ENCODE measurements at places on chromosomes 3 and 15.

DNA sequence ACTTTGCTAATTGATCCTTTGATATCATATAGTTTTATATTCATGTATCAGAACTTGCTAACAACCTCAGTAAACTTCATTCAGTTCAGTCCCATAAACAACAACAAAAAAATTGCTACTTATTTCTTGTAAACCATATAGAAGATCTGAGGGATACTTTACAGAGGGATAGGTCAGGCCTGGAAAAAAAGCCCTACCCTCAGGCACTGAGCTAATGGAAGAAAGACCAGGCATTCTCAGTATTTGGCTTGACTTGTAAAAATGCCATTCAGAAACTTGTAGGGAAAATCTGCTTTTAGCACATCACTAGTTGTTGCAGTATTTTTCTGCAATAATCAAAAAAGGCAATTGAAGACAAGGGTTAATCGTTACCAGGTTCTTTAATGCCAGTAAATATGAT is 33.1 kb downstream of the ARMC8 start:
- DNase-seq = no peak

DNA sequence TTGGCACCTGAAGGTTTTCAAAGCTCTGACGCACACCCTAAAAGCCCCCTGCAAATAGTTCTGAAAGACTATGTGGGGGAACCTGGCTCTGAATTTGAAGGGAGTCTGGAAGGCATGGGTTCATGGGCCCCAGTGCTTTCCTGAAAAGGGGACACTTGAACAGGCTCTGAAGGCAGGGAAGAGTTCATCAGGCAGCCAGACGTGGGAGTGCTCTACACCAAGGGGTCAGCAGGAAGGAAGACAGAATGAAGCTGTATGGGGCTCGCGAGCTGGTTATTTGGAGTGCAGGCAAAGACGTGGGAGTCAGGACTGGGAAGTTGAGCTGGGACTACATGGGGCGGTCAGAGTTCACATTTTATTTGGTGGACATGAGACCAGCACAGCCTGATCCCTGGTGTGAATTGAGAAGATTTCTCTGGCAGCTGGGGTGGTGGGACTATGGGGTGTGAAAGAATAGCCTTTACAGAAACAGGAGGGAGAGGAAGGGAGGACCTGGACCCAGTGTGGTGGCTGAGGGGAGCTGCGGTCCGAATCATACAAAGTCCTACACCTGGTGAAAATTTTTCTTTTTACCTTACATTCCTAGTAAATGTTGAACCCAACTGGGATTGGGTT is 12.6 kb downstream of the ABHD6 start:
- no peak for DNase-seq

DNA sequence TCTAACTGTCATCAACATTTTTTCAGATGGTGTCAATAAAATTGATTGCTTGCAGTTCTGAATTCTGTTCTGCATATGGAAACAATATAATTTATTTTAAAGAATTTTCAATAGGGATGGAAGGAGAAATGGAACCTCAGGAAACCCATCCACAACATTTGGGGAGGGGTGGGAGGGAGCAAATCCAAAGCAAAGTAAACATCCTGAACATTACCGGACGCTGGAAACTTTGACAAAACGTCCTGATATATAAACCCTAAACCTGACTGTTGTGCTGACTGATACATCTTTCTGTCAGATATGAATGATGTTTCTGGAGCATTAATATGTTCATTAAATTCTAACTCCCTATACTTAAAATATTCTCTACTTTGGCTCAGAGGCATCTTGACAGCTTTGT is 479.0 kb downstream of the FOXP1 start:
- DNase-seq = no peak

- no peak for DNase-seq
These were observed 378.2 kb upstream of the ROBO2 start for GRCh38 chr3:76661527-76662250.

GRCh38 chr3:192795021-192795420 is 67.7 kb upstream of the FGF12 start:
- DNase-seq = no peak

- DNase-seq = peak; percentile 98
These were observed at the start of gene EPM2AIP1 for GRCh38 chr3:36992806-36993325. Gene EPM2AIP1 (minus strand): TSS chr3:36993131. CDS start chr3:36993077, 54 bp downstream.

- DNase-seq = no peak
These were observed 141.6 kb upstream of the SLC2A2 start for GRCh38 chr3:171168086-171168485.

DNA sequence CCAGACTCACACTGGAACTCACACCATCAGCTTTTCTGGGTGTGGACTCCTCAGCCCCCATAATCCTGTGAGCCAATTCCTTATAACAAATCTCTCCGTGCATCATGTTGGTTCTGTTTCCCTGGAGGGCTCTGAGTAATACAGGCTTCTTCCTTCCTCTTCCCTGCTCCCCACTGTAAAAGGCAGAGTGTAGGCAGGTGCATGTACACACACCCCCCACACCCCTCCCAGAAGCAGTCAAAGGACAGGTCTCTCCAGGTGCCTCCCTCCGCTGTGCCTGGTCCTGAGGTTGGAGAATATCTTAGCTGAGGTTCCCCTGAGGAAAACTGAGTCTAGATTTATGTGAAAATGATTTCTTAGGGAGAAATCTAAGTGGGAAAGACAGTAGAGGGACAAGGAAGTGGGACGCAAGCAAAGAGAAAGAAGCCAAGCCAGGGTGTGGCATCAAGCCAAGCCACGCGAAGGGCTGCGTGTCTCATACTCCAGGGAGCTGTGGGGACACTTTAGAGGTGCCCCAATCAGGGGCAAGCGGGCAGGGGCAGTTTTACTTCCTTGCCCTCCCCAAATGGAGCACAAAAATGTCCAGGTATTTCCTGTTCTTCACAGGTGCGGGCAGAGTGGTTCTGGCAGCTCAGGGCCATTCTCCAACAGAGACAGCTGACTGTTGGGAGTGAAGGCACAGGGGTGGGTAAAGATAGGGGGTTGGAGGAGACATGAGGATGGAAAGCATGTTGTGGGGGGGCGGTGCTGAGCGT is 86.6 kb downstream of the HMG20A start:
- no peak for DNase-seq

DNA sequence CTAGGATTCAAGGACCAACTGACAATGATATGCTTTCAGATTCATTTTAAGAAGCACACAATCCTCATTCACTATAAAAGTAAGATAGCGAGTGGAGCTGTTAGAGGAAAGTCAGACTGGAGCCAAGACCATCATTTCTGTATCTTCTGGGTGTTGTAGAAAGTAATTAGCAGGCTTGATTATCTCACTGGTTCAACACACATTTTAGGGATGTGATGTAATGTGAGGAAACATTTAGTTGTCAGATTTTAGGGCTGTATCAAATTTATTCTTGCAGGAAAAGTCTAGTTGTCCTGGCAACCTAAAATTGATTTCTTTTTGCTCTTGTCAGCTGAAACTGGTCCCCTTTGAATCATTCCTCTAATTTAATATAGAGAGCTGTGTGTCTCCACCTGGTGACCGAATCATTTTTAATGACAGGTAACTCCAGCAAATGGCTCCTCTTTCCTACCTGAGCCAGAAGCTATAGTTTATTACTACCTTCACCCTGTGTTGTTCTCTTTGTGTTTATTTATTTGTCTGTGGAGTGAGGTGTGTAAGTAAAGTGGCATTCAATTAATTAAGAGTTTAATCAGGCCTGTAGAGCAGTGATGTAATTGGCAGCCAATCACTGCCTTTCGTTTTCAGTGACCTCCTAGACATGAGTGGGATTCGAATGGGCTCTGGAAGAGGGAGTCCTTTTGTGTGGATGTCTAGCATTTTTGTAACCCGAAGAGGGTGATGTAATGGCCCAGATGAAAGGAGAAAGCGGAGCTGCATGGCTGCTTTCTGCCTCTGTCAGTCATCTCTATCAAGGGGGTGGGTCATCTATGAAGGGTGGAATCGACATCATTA is 125.8 kb downstream of the LPP start:
- DNase-seq = no peak

- DNase-seq = no peak
These were observed 150.2 kb upstream of the BHLHE40 start for GRCh38 chr3:4829031-4829394.

GRCh38 chr3:179943117-179943880 is 93.4 kb downstream of the PEX5L start:
- no peak for DNase-seq

GRCh38 chr15:78087951-78088772 is 4.2 kb upstream of the SH2D7 start:
- DNase-seq = no peak

DNA sequence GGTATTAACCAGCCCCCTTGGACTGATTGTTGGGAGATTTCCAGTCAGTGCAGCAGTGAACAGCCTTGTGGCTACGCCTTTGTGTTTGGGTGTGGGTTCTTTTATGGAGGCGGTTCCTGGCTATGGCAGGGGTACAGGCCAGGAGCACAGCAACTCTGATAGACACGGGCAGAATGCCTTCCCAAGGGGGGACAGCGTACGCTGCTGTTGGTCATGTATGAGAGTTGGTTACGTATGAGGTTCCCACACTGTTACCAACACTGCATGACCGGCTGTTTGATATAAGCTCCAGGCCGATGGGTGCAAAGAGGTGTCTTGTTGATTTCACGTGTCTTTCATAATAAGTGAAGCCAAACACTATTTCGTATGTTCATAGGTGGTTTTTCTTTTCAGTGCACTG is 187.8 kb downstream of the NSMCE3 start:
- no peak for DNase-seq

DNA sequence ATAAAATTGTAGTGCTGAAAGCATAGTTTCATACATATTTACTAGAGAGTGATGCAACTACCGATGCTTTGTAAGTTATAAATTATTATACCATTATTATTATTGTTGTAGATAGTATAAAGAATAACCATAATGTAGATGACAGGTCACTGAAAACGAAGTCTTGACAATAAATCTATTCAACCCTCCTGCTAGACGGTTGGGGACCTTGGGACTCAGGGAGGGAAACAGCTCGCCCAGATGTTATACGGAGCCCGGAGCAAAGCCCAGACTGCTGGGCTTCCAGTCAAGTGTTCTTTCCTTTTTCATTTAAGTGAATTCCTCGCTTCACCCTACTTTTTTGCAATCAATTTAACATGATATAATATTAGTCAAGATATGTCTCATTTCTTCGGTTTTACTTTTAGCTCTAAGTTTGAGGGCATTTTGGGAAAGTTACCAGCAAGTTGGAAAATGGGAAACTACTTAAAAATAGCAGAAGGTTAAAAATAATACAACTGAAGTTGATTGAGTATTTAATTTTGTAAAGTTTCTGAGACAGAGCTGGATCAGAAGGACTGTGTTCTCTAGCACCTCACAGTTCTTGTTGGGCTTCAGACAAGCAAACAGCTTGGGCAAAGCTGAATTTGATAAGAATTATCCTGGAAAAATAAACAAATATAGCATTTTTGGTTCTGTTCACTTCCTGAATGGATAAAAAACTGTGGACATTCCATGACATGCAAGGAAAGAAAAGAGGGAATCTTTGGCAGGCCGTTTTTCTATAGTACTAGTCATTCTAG is 173.4 kb upstream of the TP63 start:
- no peak for DNase-seq

Data from stimulated activated CD8-positive, alpha-beta memory T cell treated with anti-CD3 and anti-CD28 coated beads, Interleukin-15, amount 100 ng/mL, for 48 hours (primary cell).